ENCODE measurements at places on chromosomes 1 and 21.

- no peak for DNase-seq
Observed at GRCh38 chr1:56404561-56405030, 174.8 kb downstream of the PLPP3 start.

- no peak for DNase-seq
Observed at GRCh38 chr1:153353226-153353947, 4.3 kb upstream of the S100A9 start.

- peak; percentile 34 for DNase-seq
Observed at GRCh38 chr1:108646648-108647269, 14.1 kb downstream of the HENMT1 start.

- DNase-seq = no peak
Observed at GRCh38 chr21:37909936-37910335, 6.3 kb downstream of the KCNJ6 start.

DNA sequence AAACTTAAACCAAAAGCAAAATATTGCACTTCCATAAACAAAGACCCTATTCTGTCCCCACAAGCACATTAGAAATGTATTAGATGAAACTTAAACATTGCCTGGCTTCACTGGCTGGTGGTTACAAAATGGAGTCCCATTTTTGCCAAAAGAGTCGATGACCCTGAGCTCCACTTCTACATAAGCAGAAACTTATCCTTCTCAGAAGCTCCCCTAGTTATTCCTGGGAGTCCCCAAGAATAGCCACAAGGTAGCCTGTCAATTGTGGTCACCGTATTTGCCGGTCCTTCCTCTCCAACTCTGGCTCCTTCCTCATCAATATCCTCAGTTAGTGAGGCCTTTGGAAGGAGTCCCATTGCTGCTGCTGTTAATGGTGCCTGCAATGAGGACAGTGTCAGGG is 37.3 kb downstream of the CDCP2 start:
- no peak for DNase-seq

DNA sequence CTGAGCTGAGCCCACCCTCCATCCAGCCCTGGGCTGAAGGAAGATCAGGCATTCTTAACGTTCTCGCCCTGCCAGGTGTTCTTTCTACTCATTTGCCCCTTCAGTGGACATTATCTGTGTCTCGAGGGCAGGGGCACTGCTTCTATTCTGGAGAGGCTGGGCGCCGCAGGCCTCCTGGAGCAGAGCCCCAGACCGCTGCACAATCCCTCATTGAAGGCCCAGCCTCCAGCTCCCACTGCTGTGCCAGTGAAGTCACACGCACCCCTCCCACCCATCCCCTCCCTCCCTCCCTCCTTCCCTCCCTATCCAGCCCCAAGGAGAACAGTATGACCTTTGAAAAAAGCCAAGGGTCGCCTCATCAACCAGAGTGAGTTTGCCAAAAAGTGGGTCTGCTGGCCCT is 76.7 kb downstream of the NFASC start:
- no peak for DNase-seq

DNA sequence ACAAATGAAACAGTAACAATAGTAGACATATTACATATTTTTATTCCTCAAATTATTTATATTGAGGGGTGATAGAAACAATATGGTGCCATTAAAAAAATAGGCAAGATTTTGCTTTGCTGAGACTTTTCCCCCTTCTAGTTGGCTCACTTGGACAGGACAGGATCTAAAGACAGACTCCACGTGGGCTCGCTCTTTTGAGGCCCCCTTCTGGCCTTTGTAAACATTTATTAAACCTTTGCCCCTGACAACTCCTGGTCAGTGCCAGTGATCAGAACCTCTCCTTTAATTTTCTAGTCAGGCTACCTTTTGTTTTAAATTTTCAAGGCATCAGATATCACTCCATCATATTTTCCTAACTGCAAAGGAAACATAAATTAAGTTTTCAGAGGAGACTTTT is 49.7 kb upstream of the IFI44L start:
- no peak for DNase-seq

- DNase-seq = no peak
Observed at GRCh38 chr1:72111662-72112061, 170.7 kb downstream of the NEGR1 start.

DNA sequence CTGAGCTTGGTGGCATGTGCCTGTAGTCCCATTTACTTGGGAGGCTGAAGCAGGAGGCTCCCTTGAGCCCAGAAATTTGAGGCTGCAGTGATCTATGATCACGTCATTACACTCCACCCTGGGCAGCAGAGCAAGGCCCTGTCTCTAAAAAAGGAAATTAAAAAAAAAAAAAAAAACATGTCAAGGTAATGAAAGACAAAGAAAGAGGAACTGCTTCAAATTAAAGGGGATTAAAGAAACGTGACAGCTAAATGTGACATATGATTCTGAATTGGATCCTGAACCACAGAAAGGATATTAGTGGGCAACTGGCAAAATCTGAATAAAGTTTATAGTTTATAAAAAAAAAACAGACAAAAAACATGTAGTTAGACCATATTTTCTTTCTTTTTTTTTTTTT is 3.8 kb upstream of the C2CD4D start:
- DNase-seq = no peak

- DNase-seq = no peak
Observed at GRCh38 chr1:232904131-232904530, 46.3 kb upstream of the NTPCR start.

- DNase-seq = no peak
Observed at GRCh38 chr21:26840201-26840600, 5.0 kb downstream of the ADAMTS1 start.

DNA sequence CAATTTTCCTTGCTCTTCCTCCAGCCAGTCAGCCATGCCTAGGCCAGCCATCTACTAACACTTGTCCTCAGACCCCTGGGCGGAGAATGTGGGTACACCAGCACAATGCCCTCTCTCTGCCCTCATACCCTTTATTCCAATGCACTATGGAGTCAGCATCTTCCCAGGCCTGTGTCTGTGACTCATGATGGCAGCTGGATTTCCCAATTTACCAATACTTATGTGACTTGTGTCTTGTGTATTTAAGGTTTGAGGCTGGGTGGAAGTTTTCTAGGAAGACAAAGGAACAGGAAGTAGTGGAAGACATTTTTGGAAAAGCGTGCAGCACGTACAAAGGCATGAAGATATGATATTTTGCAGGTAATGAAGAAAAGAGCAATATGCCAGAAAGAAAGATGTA is 114.3 kb downstream of the NMNAT2 start:
- DNase-seq = no peak

GRCh38 chr1:1124786-1125642 is 9.1 kb upstream of the C1orf159 start:
- DNase-seq = no peak

- no peak for DNase-seq
Observed at GRCh38 chr1:158095737-158096335, 84.9 kb upstream of the CD1D start.

DNA sequence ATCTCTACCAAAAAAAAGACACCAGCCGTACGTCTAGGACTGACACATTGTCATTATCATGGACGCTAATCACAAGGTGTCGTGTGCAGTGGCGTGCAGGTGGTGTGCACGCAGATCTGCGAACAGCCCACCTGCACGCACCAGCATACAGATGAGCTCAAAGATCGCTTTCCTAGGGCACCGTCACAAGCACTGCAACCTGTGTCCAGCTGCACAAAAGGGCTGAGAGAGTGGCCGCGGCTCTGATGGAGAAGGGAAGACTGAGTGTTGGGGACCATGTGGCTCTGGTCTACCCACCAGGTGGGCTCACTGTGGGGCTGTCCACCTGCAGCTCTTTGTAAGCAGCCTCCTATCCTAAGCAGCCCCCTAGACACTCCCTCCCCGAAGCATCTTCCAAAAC is 50.9 kb downstream of the S100B start:
- no peak for DNase-seq

DNA sequence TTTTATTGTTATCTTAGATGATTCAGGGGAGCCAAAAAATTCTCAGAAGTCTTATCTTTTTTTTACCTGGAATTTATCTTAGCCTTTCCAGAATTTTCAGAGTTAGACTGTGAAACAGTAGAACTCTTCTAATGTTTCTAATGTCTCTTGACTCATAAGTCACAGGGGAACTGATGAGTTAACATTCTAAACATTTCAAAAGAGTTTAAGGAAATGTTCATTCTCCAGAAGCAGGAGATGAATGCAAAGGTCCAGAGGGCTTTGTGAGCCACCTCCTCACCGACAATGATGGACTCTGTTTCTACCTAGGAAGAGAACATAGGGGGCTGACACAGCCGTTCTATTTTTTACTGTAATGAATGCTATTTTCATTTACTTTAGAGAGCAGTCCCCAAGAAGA is 157.5 kb downstream of the BRINP2 start:
- no peak for DNase-seq

DNA sequence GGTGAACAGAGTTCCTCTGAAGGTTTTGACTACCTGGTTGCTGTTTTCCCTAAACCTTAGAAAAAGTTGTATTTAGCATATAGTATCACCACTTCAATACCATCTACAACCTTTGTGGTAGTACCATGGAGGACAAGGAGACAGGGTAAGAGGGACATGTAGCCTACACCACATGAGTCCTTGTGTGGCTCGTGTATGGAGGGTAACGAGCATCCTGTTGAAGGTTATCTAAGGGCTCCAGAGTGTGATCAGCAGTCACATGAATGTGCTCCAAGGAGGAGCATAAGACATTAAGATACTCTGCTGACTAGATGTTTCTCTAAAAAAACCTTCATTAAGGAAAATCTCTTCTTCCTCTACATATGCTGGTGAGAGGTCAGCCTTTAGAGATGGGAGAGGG is 67.3 kb downstream of the VCAM1 start:
- DNase-seq = no peak

DNA sequence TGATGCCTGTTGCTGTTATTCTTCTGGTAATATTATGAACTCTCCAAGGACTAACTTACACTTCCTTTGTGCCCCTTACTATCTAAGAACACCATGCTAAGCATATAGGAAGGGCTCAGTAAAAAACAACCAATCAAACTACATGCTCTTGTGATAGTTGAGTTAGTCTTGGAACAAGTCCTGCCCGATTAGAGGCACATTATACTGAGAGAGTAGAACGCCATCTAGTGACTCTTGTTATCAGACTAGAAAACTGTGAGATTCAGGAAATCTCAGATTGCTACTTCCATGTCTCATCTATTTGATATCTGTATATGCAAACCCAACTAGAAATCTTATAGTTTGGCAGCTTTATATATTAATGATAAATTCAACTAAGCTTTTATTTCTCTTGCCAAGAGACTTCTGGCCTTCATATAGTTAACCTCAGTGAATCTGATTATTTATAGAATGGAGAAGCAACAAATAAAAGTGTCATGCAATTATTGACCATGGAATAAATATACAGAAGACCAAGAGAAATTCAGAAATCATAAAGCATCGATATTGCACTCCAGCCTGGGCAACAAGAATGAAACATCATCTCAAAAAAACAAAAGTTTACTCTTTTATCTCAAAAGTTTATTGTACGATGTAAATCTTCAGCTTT is 7.8 kb upstream of the SRRM1 start:
- no peak for DNase-seq

DNA sequence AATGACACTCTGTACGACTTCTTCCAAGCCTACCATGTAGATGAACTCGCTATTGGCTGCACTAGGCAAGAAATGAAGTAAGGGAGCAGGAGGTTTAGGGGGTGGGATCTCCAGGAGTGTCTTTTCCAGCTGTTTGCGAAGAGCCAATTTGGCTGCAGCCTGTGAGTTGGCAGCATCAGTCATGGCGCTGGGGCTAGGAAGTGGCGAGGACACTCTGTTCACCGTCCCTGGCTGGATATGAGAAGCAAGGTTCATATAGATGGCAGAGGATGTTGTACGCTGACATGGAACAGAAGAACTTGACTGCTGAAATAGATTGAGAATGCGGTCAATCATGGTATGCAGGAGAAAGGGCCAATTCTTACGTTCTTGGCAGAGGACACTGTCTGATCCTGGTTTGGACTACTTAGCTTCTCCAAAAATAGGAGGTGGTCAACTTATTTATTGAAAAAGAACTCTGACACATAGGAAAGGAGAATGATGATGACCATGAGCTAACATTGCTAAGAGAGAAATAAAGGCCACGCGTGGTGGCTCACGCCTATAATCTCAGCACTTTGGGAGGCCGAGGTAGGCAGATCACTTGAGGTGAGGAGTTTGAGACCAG is 41.2 kb downstream of the SLC27A3 start:
- DNase-seq = no peak

- DNase-seq = peak; percentile 3
Observed at GRCh38 chr1:119674835-119675289, 26.8 kb upstream of the ZNF697 start.

GRCh38 chr1:114111731-114112641 is 41.7 kb downstream of the SYT6 start:
- no peak for DNase-seq

DNA sequence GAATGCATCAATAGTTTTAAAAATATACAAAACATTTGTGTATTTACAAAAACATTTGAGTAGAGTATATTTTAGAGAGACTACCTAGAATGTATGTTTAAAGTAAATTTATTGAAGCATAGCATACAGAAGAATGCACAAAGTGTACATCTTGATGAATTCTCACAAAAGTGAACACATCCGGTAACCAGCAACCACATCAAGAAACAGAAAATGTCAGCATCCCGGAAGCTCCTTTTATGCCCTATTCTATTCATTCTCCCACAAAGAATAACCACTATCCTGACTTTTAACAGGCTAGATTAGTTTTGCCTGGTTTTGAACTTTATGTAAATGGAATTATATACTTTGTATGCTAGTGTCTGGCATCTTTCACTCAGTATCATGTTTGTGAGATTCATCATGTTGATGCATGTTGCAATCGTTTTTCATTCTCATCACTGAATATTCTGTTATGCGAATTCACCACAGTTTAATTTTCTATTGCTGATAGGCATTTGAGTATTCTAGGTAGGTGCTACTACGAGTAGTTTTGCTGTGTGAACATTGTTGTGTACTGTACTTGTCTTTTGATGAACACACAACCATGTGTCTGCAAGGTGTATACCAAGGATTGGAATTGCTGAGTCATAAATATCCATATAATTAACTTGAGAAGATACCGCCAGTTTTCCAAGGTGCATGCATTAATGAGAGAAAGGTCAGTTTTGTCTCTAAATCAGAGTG is 75.4 kb downstream of the CACHD1 start:
- no peak for DNase-seq

DNA sequence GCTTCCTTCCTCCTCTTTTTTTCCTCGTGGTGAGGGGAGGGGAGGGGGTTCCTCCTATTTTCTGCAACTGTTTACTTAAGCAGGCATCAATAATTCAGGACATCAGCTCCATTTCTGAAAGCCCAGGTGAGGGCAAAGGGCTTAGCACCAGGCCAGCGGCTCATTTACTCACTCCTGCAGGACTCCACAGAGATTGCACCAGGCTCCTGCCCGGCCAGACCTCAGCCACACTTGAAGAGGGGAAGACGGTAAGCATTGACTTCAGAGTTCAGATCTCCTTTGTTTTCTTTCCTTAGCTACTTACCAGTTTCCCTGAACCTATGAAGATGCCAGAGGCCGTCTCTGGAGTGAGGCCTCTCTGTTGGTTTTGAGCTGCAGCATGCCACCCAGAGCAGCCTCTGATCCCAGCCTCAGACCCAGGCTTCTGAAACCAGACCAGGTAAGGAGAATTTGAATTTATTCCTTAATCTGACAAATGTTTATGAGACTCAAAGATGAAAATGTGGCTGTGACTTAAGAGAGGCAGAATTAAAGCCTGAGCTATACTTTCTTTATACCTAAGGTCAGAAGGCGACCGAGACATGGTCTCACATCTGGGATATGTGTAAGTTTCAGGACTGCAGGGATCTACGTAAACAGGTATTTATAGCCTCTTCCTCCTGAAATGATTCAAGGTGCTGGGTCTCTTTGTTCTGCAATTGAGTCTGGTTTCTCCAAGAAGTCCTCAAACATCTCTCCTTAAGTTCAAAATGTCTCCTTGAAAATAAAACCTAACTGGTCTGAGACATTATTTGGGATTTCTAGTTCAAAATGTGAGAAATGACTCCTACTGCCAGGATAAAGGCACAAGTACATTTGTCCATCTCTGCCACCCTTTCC is 272.5 kb upstream of the RUNX1 start:
- DNase-seq = no peak
